ENCODE measurements at places on chromosomes 12 and 14.

- no peaks in the 10 kb centered on the region for H3K27me3 ChIP-seq
- DNase-seq: no peak
- H3K27ac ChIP-seq: no peak overlapping the region
- 0 out of 2 replicates have a peak, but pooled peaks cover 6% of the 10 kb centered on the region for H3K36me3 ChIP-seq
- peaks cover 18% of the 10 kb centered on the region for H3K4me1 ChIP-seq
Observed at GRCh38 chr14:51240804-51241380, 845 bp downstream of the TMX1 start.

- no peaks in the 10 kb centered on the region for H3K36me3 ChIP-seq
- DNase-seq: no peak
- H3K27ac ChIP-seq: no peak overlapping the region
- no peaks in the 10 kb centered on the region for H3K27me3 ChIP-seq
Observed at GRCh38 chr12:11228296-11228879, 41.1 kb downstream of the PRB3 start.

GRCh38 chr14:97290065-97290464 lies 492.9 kb downstream of the VRK1 start:
- H3K27me3 ChIP-seq: peaks cover 7% of the 10 kb centered on the region
- DNase-seq: no peak
- H3K4me1 ChIP-seq: no peaks in the 10 kb centered on the region
- H3K36me3 ChIP-seq: no peaks in the 10 kb centered on the region

DNA sequence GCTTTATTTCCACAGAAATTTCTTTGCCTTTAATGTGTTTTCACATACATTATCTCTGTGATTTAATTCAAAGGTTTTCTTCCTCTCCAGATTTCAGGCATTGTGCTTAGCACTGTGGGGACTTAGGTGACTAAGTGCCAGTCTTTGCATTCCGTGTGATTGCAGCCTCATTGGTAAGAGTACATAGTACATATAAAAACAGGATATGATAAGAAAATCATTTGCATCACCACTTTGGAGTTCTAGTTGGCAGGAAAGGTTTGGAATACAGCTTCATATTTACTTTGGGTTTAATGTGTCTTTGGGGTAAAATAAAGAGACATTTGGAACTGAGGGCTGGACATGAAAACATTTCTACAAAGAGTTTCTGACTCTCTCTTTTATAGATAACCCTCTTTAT lies 37.8 kb upstream of the C12orf75 start:
- H3K27me3 ChIP-seq: peaks cover 25% of the 10 kb centered on the region
- no peak for DNase-seq
- H3K4me3 ChIP-seq: no peak overlapping the region
- H3K4me1 ChIP-seq: no peaks in the 10 kb centered on the region
- H3K27ac ChIP-seq: no peak overlapping the region

GRCh38 chr14:92105893-92106142 lies 564 bp downstream of the ATXN3 start:
- H3K36me3 ChIP-seq: no peaks in the 10 kb centered on the region
- no peak for DNase-seq
- peak overlapping the region; percentile 83 for H3K27ac ChIP-seq
- H3K4me3 ChIP-seq: peak overlapping the region; percentile 98
- no peaks in the 10 kb centered on the region for H3K27me3 ChIP-seq
- H3K4me1 ChIP-seq: peaks cover 4% of the 10 kb centered on the region

DNA sequence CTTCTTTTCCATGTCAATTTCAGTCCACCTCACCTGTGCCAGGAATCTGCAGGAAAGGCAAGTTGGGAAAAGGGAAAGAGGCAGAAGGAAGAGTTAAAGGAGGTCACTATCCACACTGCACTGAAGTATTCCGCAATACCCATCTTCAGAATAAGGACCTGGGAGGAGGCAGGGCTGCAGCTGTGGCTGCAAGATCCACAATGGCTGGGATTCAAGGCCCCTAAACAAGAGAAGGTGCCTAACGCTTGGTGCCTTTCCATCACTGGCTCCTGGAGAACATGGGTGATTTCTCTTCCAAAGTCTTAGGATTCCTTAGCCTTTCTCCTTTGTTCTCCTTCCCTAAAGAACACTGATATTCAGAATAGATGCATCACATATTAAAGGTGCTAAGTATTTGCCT lies 204.0 kb downstream of the GRIN2B start:
- no peaks in the 10 kb centered on the region for H3K4me1 ChIP-seq
- H3K4me3 ChIP-seq: no peak overlapping the region
- H3K27me3 ChIP-seq: peaks cover 5% of the 10 kb centered on the region
- no peak for DNase-seq
